NCI-H460 (cell line): ENCODE measurements at places on chromosomes 2 and 18. TPM values are rescaled to one million over a fixed set of nuclear protein-coding genes. Genes with fewer than 3 reads are reported as not detected.

DNA sequence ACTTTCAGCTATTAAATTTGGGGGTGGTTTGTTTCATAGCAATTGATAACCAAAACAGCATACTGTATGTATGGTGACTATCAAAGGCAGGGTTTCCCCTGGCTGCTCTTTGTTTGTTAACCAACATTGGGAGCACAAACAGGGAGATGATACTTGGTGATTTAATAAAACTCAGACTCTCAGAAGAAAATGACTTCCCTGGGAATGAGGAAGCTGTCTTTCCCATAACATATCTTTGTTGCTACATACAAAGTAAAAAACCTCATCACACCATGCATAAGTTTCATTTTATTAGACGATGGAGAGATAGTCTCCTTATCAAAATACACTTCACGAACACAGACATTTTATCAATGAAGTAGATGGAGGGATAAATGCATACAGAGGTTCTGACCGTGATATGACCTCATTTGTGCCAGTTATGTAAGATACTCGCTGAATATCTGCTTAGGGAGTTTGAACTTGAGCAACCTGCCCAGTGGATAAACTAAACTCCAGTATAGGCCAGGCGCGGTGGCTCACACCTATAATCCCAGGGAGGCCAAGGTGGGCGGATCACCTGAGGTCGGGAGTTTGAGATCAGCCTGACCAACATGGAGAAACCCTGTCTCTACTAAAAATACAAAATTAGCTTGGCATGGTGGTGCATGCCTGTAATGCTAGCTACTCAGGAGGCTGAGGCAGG is 3.8 kb upstream of the NFE2L2 start:
- no peak for DNase-seq

The CPS1 gene
- 683 and 686 TPM in 2 replicates for total RNA-seq

The COBLL1 gene
- 6.0 and 6.2 TPM in 2 replicates for total RNA-seq

- DNase-seq = no peak
These were observed 22.6 kb downstream of the ADD2 start for GRCh38 chr2:70745276-70745825.

The SLC11A1 gene
- 0.32 and 1.2 TPM in 2 replicates for total RNA-seq

The SLC39A6 gene
- total RNA-seq = 59.7 and 64.7 TPM in 2 replicates

- no peak for DNase-seq
These were observed 259.8 kb downstream of the LOXHD1 start for GRCh38 chr18:46397174-46397573.

DNA sequence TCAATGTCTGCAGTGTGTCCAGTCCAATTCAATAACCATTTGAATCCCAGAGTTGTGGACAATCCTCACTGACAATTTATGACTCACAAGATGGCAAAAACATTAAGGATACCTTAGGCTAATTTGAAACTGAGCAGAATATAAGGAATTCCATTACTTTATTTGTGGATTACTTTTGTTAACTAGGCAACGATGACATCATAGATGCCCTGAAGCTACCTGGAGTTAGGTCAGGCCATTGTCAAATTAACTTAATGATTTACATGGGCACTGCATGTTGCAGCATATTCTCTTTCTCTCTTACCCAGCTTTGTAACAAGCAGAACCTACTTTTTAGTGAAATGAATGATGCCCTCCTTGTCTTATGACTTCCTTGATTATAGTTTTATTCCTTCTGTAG is 100.0 kb upstream of the CDCA7 start:
- no peak for DNase-seq

DNA sequence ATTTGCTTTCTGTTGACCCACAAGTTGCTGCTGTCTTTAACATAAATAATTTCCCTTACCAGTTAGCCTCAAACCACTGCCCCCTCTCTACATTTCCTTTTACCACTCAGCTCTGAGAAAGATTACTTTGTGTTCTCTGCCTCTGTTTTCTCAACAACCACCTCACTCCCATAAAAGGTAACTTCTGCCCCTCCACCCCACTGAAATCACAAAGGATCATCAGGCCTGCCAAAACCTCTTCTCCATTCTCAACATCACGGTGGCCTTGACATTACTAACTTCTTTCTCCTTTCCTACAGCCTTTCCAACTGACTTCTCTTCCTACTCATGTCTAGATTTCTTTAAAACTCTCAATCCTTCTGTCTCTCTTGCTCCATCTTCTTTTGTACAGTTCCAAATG is 10.1 kb downstream of the ACADL start:
- no peak for DNase-seq

GRCh38 chr18:74390900-74391299 is 66.2 kb downstream of the DIPK1C start:
- DNase-seq = no peak

GRCh38 chr2:7633566-7634153 is 716.4 kb downstream of the RNF144A start:
- no peak for DNase-seq

- no peak for DNase-seq
These were observed 29.4 kb upstream of the RNF149 start for GRCh38 chr2:101337877-101338276.

The MOCOS gene
- total RNA-seq = 20.5 and 29.7 TPM in 2 replicates

- DNase-seq = no peak
These were observed 2.4 kb downstream of the CTIF start for GRCh38 chr18:48541026-48541746.

The CTAGE1 gene
- not detected in 2 replicates for total RNA-seq

DNA sequence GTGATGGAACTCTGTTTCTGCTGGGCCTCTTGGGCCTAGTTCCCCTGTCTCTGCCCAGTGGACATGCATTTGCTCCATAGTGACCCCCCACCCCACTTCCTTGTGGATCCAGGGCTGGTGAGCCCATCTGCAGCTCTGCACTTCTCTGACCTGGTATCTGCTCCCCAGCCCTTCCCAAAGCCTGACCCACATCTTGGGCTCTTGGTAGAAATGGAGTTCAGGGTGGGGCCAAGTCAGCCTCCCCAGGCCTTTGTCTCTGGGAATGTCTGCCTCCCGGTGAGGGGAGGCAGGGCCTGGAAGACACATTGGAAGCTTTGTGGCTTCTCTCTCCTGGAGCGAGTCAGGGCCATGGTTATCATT is 6.3 kb upstream of the TRAF3IP1 start:
- DNase-seq = no peak

GRCh38 chr2:19649142-19649541 is 252.6 kb downstream of the TTC32 start:
- no peak for DNase-seq

DNA sequence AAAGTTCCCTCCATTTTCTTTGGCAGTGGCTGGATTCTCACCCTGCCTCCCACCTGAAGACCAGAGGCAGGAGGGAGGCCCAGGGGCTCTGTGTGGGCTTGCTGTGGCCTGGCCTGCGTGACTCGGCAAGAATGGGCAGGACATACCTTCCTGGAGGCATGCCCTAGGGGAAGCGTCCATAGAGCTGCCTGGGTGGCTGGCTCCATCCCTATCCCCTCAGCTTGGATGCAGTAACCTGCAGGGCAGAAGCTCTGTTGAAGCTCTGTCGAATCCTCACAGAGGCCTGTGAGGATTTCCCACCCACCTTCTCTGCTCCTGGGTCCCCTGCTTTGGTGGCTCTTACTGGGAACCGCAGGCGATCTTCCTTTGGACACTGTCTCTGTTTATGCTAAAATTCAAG is 1.3 kb upstream of the PRSS56 start:
- no peak for DNase-seq

The CABYR gene
- total RNA-seq = 36.7 and 37.3 TPM in 2 replicates

DNA sequence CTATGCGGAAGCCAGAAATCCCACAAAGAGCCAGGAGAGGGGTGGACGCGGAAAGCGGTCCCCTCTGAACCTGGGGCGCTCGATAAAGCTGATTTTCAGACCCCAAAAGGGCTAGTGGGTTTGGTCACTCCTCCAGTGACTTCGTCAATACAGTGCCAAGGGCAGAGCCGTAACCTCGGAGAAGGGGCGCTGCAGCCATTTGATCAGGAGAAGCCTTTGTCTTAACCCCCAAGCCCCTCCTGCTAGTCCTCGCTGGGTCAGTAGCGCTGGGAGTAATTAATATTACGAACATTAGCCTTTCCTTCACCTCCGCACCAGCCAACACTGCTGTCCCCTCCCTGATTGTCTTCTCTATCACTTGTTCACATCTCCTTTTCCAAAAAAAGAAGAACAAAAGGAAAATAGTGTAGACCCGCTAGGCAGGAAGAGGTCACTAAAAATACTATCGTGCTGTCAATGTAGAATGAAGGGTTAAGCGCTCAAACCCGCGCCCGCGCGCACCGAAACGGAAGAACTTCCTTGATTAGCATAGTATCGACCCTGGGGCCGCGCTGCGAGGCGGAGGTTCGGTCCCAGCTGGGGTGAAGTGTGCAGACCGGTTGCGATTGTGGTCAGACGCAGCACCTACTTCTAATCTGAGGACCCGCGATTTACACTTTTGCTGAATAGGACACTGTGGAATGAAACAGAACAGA is 63.2 kb upstream of the MAPRE2 start:
- no peak for DNase-seq

The ITPRIPL1 gene
- total RNA-seq = 0.09 TPM in 1 of 2 replicates, not detected in the other

DNA sequence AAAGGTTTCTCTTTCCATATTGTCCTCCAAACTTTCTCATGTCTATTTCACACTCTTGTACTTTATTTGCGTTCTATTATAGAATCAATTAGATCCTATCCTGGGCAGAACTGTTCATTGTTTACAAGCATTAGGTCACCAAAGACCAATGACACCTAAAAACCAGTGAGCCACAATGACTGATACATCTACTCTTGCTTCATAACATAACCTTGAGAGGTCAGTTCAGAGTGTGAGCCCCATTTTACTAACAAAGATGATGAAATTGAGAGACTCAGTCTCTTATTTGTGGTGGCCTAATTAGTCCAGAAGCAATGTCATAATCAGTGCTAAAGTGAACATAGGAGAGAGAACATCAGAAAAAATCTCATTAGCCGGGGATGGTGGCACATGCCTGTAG is 248.9 kb upstream of the RBBP8 start:
- no peak for DNase-seq

GRCh38 chr2:127627740-127628571 is 18.0 kb upstream of the GPR17 start:
- DNase-seq = no peak

The DQX1 gene
- 0.12 TPM in 1 of 2 replicates, not detected in the other for total RNA-seq

The C1GALT1C1L gene
- total RNA-seq = 1.3 and 2.0 TPM in 2 replicates

The GPAT2 gene
- total RNA-seq = not detected in 2 replicates

DNA sequence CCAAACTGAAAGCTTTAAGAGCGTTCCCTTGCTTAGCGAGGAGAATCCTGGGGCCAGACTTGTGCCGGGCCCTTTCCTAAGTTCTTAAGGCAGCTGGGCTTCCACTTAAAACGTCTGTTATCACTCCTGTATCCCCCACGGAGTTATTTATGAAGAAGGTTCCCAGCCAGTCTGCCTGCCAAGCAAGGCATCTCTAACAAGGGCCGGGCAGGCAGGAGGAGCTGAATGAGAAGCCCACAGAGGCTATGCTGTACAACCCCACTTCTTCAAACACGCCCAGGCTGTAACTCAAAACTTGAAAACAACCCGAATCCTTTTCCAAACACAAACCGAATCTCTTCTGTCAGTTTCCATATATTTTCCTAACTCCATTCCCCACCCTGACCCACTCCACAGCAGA is 39.0 kb upstream of the ZFP36L2 start:
- no peak for DNase-seq

The CNDP1 gene
- total RNA-seq = not detected in 2 replicates

The ANKRD12 gene
- total RNA-seq = 7.9 and 9.1 TPM in 2 replicates

- DNase-seq = no peak
These were observed 123.3 kb downstream of the CTIF start for GRCh38 chr18:48662011-48662661.

GRCh38 chr2:64659252-64659651 is 5.5 kb upstream of the SERTAD2 start:
- no peak for DNase-seq

GRCh38 chr18:40366521-40366920 is 1588.5 kb upstream of the PIK3C3 start:
- no peak for DNase-seq

The DSC1 gene
- total RNA-seq = 0.10 and 0.14 TPM in 2 replicates

The TRIM43 gene
- 0.07 TPM in 1 of 2 replicates, not detected in the other for total RNA-seq

- no peak for DNase-seq
These were observed 63.5 kb upstream of the RPE start for GRCh38 chr2:209938906-209939305.

The FAP gene
- total RNA-seq = not detected in 2 replicates

The TET3 gene
- total RNA-seq = 6.1 TPM in 2 replicates

The ELOA2 gene
- not detected in 2 replicates for total RNA-seq

The DOK6 gene
- total RNA-seq = 5.5 and 6.7 TPM in 2 replicates

DNA sequence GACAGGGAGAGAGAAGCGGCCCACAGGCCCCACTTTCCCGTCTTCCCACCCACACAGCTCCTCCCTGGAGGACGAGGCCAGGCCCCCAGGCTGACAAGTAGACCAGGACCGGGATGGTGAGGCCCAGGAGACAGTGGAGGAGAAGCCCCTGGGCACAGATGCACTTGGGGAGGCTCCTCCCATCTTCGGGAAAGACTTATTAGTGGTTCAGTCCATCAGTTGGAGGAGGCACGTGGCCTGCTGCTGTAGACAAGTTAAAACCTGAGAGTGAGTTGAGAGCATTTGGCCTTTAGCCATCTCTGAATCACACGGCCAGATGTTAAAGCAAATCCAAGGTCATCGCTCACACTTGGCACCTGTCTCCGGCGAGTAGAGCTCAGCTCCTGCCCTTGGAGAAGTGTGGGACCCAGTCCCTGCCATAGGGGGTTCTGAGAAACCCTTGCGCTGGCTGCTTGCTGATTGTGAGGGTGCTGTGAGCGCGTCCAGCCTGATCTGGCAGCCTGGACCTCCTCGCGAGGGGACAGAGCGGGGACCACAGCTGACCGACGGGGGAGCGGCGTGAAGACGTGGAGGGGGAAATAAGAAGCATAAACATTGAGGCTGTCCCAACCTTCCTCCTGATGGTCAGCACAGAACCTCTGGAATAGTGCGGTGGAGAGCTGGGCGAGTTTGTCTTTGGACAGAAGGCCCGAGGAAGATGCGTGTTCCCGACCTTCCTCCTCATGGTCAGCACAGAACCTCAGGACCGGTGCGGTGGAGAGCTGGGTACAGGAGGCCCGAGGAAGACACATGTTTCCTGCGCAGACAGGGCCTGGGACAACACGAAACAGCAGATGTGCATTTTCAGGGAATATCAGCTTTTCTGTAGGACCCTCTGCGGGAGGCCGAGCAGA is 24.7 kb upstream of the ALLC start:
- DNase-seq = no peak

DNA sequence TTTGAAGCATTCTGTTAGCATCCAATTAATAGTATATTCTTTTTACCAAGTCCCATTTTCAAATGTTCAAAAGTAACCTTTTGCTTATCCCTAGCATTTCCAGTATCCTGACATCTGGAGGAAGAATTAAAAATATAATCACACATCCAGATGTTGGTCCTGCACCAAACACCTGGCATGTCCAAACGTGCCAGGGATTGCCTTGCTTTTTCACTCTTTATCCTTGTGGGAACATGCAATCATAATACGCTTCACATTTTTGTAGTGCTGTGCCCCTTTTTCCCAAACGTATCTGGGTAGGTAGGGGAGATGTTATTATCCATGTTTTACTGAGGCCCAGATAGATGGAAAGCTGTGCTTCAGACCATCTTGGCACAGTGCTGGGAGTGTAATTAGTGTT is 133.0 kb downstream of the TPGS2 start:
- no peak for DNase-seq
